ENCODE measurements at places on chromosomes 5 and 9.

- no peak for DNase-seq
Observed at GRCh38 chr9:79221084-79221483, 350.7 kb upstream of the TLE4 start.

DNA sequence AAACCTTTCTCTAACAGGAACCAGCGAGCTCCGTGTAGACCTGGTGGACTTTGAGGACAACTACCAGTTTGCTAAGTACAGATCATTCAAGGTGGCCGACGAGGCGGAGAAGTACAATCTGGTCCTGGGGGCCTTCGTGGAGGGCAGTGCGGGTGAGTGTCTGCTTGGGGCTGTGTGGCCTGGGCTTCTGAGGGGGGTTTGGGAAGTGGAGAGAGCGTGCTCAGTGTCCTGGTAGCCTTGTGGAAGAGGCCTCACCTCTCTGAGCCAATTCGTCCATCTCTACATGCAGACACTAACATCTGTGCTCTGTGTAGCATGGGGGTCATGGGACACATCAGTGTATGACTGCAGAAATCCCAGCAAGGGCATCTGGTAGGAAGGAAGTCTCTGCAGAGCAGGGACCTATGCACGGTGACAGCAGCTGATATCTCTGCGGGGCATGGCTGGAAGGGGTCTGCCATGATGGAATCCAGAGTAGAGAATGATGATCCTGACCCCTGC lies 5.9 kb downstream of the FCN2 start:
- no peak for DNase-seq

DNA sequence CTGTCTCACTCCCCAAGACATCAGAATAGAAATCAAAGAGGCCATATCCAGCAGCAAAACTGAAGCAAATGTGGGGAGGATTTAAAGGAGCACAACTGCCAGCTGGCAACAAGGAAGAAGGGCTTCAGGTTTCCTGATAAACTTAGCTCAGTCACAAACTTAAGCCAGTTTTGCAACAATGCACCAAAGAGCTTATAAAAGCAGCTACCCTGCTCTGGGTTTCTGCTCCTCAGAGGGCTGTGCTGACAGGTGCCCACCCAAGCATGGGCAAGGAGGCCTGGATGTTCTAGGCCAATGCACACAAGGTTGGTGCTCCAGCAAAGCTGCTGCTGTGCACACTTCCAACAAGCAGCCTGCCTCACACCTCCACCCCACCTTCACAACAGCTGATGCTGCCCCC lies 132.9 kb downstream of the SIL1 start:
- peak; percentile 12 for DNase-seq

DNA sequence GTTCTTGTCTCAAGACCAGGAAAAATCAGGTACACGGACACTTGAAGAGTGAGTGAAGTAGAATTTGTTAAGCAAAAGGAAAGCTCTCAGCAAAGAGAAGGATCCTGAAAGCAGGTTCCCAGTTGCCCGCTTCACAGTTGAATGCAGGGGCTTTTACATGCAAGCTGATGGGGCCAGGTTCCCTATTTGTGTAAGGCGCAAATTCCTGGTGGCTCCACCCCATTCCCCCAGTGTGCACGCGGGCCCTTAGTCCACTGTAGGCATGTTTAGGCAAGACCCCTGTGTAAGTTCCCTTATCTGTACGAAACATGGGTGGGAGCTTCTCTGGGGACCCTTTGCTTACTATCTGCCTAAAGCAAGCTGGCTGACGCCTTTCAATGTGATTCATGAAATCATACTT lies 2.7 kb upstream of the AGTPBP1 start:
- no peak for DNase-seq

GRCh38 chr9:88680505-88681160 lies 145.7 kb downstream of the NXNL2 start:
- DNase-seq, result no peak

- no peak for DNase-seq
Observed at GRCh38 chr9:68980341-68980914, 33.5 kb downstream of the PRKACG start.

DNA sequence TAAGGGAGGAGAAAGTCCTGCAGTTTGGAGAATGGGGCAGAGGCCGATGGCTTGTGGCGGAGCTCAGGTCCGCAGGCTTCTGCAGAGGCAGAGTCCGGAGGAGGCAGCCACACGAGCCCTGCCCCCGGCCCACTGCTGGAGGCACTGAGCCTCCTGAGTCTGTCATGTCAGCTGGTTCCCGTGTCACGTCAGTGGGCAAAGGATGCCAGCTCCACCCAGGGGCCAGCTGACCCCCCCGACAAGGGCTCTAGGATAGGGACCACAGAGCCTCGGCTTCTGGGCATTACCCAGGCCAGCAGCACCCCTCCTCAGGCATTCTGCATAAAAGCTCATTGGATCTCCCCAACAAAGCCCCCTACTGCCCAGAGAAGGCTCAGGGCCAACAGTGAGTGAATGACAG lies 8.5 kb downstream of the SH3PXD2B start:
- DNase-seq, result no peak

- no peak for DNase-seq
Observed at GRCh38 chr5:151900891-151901290, 23.8 kb downstream of the GLRA1 start.

GRCh38 chr9:129623331-129623730 lies 2.4 kb upstream of the C9orf50 start:
- no peak for DNase-seq

GRCh38 chr5:75286211-75286773 lies 49.6 kb upstream of the ANKRD31 start:
- DNase-seq, result no peak

DNA sequence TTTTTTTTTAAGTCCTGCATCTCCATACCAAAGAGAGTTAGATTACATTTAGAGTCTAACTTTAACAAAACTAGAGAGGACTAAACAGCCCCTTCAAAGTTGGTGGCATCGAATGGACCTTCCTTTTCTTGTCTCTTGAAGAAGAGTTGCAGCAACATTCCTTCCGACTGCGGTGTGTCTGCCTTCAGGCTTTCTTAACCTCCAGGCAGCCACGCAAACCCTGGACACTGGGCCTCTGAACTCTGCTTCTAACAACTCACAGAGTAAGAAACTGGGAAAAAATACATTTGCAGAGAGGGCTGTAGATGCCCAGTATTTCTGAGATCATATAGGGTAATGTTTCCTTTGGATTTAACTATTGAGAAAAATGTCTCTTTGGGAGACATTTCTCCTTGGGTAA lies 120.5 kb upstream of the MAST4 start:
- no peak for DNase-seq

- peak; percentile 1 for DNase-seq
Observed at GRCh38 chr9:90546200-90546599, 96.4 kb downstream of the DIRAS2 start.

DNA sequence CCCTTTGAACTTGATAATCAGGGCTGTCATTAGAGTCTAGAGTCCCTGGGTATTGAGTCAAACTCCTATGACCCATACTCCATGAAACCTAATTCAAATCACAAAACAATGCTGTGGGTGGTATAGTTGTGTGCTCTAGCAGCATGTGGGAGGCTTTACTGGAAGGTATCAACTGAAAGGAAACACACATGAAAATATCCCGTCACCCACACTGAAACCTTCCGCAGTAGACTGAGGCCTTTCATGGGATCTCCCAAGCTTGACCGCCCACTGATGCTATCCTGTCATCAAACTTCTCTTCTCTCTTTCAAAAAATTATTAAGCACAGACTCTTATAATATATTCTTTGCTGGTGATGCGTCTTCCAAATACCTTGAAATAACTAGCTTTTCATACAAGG lies 569.1 kb upstream of the MEF2C start:
- no peak for DNase-seq

DNA sequence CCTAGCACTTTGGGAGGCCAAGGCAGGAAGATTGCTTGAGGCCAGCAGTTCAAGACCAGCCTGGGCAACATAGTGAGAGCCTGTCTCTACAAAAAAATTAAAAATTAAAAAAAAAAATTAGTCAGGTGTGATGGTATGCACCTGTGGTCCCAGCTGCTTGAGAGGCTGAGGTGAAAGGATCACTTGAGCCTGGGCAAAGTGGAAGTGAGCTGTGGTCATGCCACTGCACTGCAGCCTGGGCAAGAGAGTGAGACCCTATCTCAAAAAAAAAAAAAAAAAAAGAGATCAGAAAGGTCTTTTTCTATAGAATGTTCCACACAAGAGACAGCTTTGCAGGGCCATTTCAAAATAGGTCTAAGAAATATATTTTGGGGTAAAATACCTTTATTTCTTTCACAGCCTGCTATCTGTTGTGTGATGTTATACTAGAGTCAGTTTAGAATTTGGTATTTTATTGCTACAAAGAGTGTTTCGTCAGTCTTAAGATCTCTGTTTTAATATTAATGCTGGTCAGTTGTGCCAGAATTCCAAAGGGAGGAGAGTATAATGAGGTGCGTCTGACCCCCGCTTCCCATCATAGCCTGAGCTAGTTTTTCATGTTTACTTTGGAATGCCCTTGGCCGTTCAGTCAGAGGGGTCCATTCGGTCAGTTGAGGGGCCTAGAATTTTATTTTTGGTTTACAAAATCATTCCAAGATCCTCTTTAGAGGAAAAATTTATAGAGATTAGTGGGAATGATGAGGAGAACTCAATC lies 9.4 kb downstream of the LNPEP start:
- no peak for DNase-seq

- no peak for DNase-seq
Observed at GRCh38 chr9:127102176-127102575, 20.3 kb downstream of the ANGPTL2 start.

GRCh38 chr5:165720901-165721300 lies 2215.5 kb downstream of the MAT2B start:
- no peak for DNase-seq

- no peak for DNase-seq
Observed at GRCh38 chr5:32785611-32786254, 74.6 kb downstream of the NPR3 start.

DNA sequence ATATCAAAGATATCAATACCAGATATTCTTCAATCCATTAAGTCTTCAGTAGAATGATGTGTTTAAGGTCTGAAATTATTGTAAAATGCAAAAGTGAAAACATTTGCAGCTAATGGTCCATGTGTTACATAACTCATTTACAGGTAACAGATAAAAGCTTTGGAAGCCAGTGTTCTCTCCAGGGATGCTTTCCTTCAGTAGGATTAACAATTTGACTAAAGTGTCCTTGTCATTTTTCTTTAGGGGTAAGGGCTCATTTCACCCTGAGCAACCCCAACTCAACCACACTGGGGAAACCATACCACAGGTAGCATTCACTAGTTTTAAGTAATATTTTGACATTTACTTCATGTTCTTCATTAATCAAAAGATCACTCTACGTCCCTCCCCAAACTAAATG lies 12.9 kb downstream of the HNRNPK start:
- no peak for DNase-seq

DNA sequence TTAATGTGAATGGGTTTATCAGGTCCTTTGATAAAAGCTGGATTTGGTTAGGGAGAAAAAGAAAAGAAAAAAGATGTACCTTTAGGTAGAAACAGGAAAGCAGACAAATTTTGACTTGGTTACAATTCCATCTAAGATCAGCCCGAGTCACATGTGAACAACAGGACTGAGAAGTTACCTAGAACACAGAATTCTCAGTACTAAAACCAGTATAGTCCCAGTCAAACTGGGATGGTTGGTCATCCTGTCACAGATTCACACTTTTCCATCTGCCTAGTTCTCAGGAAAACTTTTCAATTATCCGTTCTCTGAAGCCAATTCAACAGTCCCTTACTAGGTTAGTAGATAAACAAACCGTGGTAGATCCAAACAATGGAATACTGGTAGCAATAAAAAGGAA lies 190.3 kb upstream of the PTGER4 start:
- DNase-seq, result no peak

- DNase-seq, result no peak
Observed at GRCh38 chr9:87443006-87443405, 54.7 kb upstream of the DAPK1 start.

DNA sequence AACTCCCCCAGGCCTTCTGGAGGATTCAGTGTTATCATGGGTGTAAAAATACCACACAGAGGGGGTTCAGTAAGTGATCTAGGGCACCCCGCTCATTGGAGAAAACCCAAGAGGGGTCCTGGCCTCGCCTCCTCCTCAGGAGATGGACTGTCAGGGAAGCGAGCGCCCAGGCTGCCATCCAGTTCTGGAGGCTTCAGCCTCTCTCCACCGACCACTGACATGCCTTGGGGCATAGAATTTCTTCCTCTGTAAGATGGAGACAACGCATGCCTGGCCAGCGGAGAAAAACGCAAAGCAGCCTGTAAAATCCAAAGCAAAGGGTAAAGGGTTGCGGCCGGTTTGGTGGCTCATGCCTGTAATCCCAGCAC lies 165.4 kb downstream of the COL23A1 start:
- no peak for DNase-seq

GRCh38 chr9:110932863-110933262 lies 105.4 kb downstream of the LPAR1 start:
- DNase-seq, result no peak

- no peak for DNase-seq
Observed at GRCh38 chr5:40770764-40771163, 15.0 kb upstream of the TTC33 start.

DNA sequence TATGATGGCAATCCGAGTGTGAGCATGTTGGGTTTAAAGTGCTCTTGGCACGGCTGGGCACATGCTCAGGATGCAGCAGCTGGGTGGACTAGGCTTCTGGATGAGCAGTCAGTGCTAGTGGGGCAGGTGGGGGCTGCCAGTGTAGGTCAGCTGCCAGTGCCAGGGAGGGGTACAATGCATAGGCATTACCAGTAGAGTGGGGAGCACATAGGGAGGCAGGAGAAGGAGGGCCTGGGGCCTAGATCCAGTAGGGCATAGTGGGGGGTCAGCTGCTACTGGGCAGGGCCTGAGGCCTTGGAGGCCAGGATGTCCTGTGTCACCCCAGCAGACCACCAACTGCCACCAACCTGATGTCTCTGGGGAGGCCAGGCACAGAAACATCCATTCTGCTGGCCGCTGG lies 24.2 kb downstream of the ACSL6 start:
- no peak for DNase-seq

GRCh38 chr9:114908104-114908622 lies 22.2 kb downstream of the TNFSF8 start:
- peak; percentile 92 for DNase-seq

- DNase-seq, result no peak
Observed at GRCh38 chr9:133709015-133709611, 29.0 kb downstream of the SARDH start.

- DNase-seq, result no peak
Observed at GRCh38 chr9:81999806-82000205, 11.2 kb downstream of the SPATA31D1 start.

GRCh38 chr9:109513871-109514270 lies 15.8 kb upstream of the PTPN3 start:
- no peak for DNase-seq

DNA sequence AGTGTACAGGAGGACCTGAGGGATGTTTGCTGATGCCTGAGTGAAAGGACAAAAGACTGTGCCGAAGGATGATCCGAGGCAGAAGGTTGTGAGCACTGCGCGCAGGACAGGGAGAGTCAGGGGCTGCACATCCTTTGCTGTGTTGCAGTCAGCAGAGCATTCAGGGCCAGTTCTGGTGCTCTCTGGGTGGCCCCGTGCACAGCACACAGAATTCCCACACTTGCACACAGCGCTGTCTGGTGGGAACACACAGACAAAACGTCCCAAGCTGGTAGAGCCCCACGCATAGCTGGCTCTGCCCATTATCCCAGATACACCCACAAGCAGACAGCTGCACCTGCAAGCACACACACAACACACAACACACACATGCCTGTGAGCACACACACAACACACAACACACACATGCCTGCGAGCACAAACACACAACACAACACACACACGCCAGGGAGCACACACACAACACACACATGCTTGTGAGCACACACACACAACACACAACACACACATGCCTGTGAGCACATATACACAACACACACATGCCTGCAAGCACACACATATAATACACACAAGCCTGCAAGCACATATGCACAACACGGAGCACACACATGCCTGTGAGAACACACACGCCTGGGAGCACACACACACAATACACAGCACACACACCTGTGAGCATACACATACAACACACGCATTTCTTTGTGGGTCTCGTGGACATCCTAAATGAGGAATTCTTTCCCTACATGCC lies 74.4 kb downstream of the FGF18 start:
- DNase-seq, result no peak

All from NCI-H526 (cell line).